ENCODE measurements at places on chromosomes 13 and 19.

GRCh38 chr19:43784981-43785808 lies 4.4 kb upstream of the KCNN4 start:
- DNase-seq, result peak; percentile 18

DNA sequence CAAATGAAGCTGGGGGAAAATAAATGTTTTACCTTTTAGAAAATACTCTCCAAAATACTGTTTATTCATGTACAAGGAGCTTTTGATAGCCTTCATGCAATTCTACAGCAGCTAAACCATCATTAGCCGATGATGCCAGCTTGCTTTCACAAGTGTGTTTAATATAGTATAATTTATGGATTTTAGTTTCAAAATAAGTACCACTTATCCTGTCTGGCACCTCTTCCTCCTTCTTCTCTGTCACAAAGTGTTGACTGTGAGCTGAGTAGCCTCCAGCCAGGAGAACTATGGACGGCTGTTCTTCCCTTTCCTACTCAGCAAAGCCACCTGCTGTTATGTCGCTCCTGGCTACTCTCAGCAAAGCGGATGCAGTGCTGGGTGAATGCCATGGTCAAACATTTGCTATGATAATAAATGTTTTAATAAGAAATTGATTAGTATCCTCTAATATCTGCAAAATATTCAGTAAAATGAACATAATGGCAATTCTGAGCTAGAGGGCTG lies 238.2 kb downstream of the LIG4 start:
- DNase-seq, result no peak

GRCh38 chr19:14006766-14007562 lies 844 bp upstream of the RFX1 start:
- no peak for DNase-seq

DNA sequence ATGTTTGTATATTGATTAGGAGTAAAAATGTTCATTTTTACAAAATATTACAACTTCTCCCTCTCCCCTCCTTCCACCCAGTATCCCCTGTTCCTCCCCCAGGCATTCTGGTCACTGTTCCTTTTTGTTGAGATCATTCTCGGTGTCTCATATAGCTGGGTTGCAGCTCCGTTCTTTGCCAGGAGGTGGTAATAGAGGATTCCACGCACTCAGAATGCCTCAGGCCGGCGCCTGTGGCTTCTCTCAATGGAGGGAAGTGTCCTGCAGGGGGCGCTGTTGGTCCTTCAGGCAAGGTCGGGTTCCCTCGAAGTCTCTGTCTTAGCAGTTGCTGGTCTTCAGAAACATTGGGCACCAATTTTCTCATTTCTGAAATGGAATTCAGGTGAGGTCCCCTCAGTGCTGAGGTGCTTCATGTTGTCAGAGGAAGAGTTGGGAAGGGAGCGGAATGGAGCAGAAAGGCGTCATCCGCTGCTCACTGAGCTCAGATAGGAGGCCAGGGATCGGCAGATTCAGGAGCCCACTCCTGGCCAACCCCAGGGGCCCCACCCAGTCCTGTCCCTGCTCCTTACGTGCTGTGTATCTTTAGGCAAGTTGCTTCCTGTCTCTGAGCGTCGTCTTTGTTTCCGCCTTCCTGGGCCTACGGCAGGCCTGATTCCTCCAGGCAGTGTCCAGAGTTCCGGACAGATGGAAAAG lies 10.3 kb upstream of the GARIN5A start:
- DNase-seq, result peak; percentile 34

GRCh38 chr19:41637484-41637883 lies 10.6 kb upstream of the CEACAM4 start:
- DNase-seq, result no peak

- DNase-seq, result no peak
These were observed 57.4 kb downstream of the PRR20E start for GRCh38 chr13:57224414-57224813.

DNA sequence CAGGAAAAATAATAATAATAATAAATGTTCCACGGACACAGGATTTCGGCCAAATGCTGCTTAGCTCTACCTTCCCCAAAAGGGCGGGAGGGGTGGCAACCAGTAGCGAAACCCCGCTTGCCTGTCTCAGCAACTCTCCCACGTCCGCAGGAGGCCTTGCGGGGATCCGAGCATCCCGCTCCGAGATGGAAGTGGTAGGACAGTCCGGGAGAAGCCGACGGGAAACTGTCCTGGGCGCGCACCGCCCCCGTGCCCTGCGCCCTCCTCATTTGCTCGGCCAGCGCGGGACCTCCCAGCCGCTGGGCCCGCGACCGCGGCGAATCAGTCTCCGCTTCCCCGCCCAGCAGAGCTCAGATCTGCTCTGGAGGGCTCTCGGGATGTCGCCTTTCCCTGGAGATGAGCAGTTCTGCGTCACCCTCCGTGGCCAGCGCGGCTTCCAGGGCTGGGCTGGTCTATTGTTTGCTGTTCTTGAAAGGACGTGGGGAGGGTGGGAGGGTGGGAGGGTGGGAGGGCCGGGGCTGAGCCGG lies 48.9 kb upstream of the PABPC3 start:
- no peak for DNase-seq

DNA sequence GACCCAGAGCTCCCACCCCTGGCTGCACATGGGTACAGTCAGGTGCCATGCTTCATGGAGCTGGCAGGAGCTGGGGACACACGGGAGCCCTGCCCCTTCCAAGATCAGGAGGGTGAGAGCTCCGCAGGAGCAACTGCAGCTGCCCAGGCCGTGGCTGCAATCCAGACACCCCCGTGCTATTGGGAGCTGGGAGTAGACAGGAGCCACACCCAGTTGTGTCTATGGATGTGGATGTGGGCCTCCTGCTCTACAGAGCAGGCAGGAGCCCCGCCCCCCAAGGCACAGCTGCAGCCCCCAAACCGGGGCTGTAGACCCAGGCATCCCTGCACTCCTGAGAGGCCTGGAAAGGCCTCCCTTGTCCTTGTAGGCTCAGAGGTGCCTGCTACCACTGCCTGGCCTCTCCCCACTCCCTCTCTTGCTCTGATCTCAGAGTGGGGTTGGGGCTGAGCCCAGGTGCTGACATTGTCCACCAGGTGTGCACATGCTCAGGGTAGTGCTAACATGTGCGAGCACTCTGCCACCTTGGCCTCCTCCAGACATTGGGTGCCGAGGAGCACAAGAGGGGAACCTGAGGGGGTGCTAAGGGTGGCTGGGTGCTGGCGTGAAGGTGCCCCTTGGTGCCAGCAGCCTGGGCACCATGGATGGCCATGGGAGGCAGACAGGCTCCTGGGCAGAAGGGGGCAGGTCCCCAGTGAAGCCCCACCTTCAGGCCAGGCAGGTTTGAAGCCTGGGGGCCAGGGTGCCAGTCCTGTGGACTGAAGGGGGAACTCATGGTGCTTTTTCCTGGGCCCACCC lies 8.0 kb upstream of the BAX start:
- no peak for DNase-seq

DNA sequence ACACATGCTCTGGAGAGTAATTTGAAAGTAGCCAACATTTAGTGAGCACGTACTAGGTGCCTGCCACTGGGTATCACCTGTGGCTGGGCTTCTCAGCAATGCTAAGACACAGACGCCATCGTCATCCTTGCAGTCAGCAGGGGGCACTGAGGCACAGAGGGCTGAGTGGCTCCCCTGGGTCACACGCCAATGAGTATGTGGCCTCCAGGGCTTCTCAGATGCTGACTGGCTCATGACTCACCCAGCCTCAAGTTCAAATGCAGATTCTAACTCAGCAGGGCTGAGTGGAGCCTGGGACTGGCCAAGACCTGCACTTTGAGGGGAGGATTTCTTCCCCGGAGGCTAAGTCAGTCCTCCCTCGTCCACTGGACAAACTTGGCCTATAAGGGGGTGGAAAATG lies 115.1 kb upstream of the CACNA1A start:
- no peak for DNase-seq

- no peak for DNase-seq
These were observed 90.8 kb upstream of the SLC10A2 start for GRCh38 chr13:103157016-103157415.

DNA sequence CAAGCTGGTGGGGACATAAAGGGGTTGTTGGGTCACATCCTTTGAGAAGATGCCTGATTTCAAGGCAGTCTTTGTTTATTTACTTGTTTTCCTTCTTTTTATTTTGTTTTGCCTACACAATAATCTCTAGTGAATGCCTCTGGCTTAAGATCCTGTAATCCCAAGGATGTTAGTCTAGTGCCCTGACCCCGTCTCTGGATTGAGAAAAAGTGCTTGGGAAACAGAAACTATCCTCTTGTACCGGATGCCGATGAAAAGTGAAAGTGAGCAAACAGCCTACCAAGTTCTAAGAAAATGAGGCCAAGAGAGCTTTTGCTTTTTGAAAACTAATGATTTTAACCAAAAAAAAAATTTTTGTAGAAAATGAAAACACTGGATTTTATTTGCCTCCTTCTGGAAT lies 42.1 kb upstream of the C1QTNF9 start:
- DNase-seq, result no peak

- no peak for DNase-seq
These were observed 150.9 kb downstream of the PDS5B start for GRCh38 chr13:32737111-32737571.

- peak; percentile 52 for DNase-seq
These were observed 7.3 kb upstream of the STRN4 start for GRCh38 chr19:46753420-46754155.

- no peak for DNase-seq
These were observed 33.3 kb upstream of the SCEL start for GRCh38 chr13:77502104-77502720.

GRCh38 chr13:94057618-94058186 lies 421.8 kb downstream of the DCT start:
- no peak for DNase-seq

GRCh38 chr19:34184880-34185491 lies 12.7 kb downstream of the LSM14A start:
- no peak for DNase-seq

DNA sequence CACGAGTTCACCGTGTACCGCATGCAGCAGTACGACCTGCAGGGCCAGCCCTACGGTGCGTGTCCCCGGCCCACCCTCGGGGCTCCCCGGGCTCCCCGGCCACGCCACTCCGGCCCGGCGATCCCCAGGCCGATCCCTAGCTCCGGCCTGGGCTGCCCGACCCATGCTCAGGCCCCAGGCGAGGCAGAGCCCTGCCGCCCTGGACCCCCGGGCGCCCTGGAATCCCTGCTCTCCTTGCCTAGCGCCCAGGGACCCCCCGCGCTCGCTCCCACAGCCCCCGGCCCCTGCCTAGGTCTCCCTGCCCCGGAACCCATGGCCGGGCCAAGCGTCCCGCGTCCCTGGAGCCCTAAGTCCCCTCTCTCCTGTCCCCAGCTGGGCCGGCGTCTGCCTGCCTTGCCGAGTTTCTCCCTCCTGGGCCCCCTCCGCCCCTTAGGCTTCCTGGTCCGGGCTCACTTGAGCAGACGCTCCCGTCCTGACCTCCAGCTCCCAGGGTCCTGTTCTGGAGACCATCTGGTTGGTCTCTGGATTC lies 494 bp downstream of the NCLN start:
- no peak for DNase-seq

- no peak for DNase-seq
These were observed 18.8 kb downstream of the RFX1 start for GRCh38 chr19:13987101-13987890.

DNA sequence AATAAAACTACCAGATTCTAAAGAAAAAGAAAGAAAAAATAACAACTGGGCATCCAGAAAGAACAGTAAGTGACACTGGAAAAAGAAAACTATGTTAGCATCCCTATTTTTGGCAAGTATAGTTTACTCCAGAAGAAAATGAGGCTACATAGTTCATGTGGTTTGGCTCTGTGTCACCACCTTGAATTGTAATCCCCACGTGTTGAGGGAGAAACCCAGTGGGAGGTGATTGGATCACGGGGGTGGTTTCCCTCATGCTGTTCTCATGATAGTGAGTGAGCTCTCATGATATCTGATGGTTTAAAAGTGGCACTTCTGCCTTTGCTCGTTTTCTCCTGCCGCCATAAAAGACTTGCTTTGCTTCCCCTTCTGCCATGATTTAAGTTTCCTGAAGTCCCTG lies 76.9 kb downstream of the ITGBL1 start:
- no peak for DNase-seq

DNA sequence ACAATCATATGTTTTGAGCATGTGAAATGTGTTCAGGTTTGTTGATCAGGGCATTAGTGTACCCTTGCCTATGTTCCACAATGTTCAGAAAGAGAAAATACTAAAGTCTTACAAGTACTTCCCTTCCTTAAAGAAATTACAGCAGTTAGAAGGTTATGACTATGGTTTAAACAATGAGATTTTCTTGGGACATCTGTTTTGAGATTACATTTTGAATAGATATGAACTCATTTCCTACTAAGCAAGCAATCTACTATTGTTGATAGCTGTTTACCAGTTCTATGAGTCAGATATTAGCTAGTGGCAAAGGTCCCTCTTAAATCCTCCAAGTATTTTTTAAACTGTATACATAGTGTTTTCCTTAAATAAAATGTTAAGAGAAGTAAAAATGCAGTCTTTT lies 241.3 kb downstream of the DACH1 start:
- no peak for DNase-seq

DNA sequence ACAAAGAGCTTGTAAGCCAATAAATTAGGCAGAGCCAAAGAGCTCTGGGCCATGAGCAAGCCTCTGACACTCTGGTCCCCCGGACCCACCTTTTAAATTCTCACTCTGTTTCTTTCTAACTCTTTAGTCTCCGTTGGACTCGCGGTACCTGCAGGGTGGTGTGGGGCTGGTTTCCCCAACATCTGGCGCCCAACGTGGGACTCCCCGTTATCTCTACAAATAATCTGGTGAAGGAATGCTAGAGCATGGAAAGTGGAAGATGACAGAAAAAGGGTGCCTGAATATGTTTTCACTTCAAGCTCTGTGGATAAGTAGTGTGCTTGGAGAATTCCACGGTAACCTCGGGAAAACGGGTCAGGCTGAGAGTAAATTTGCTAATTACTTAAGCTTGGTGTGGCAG lies 36.5 kb upstream of the CYP2B6 start:
- DNase-seq, result no peak

DNA sequence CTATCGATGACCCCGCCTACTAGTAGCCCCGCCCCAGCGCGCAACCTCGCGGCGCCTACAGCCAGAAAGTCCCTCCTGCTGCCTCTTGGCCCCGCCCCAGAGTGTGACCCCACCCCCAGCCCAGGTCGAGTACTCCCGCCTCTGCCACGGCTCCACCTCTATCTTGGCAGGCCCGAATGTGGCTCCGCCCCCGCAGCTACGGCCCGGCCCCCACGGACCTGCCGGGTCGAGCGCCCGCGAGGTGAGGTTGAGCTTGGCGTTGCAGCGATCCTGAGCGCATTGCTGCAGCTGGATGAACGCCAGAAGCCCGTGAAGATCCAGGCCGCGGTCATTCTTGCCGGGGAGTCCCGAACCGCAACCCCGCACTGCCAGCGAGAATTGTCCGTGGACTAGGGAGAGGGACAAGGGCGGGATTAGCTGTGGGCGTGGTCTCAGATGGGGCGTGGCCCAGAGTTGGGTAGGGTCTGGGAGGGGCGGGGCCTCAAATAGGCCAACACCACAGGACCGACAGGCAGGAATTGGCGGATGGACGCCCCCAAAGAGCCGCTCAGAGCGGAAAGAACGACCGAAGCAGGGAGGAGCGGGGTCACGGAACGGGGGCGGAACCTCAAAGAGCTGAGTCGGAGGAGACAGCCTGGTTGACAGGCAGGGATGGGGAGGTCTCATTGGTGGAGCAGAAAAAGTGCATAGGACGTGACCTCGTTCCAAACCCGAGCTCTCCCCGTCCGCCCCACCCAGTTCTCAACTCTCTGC lies 1.9 kb downstream of the LYPD3 start:
- DNase-seq, result peak; percentile 99
